ENCODE measurements at places on chromosomes 13 and 19.

- DNase-seq: peak; percentile 45
Measured at GRCh38 chr13:51457086-51457815, 4.4 kb upstream of the INTS6 start.

- DNase-seq: no peak
Measured at GRCh38 chr13:65913173-65913572, 1317.0 kb downstream of the PCDH9 start.

GRCh38 chr13:41842036-41842620 lies 118.8 kb downstream of the VWA8 start:
- no peak for DNase-seq

- no peak for DNase-seq
Measured at GRCh38 chr13:108037348-108037747, 178.0 kb downstream of the LIG4 start.

DNA sequence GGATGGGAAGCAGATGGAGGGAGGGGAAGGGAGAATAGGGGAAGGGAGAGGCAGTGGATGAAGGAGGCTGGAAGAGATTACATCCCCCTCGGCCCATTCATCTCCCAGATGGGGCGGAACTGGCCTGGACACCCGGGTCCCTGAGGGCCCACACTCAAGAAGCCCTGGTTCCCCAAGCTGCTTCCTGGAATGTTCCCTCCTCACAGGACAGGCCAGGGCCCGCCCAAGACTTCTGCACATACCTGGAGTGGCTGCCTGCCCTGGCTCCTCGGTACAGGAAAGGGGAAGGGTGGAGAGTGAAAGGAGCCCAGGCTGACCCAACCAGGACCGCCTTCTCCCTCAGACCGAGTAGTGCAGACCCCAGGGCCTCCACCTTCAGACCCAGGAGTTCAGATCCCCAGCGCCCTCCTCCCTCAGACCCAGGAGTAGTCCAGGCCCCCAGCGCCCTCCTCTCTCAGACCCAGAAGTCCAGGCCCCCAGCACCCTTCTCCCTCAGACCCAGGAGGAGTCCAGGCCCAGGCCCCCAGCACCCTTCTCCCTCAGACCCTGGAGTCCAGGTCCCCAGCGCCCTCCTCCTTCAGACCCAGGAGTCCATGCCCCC lies 489 bp downstream of the NTF4 start:
- no peak for DNase-seq

- DNase-seq: no peak
Measured at GRCh38 chr13:39567569-39567968, 35.4 kb downstream of the LHFPL6 start.

GRCh38 chr19:36421749-36422481 lies 3.5 kb upstream of the ZFP82 start:
- DNase-seq: no peak

DNA sequence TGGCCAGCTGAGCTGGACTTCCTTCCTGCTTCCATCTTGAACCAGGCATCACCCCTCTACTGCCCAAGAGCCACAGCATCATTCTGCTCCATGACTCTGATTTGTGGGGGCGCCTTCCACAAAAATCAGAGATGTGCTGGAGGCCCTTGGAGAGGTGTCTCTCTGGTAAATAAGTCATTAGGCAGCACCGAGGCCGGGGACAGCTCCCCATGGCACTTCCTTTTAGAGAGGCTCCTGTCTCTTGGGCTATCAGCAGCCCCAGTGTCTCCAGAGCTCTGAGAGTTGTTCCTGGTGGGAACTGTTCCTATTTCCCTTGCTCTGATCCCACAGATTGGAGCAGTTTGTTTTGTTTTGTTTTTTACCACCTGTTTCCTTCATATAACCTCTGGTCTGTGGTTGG lies 19.9 kb downstream of the NWD1 start:
- no peak for DNase-seq

GRCh38 chr19:8505680-8506401 lies 3.4 kb upstream of the PRAM1 start:
- DNase-seq: peak; percentile 29

DNA sequence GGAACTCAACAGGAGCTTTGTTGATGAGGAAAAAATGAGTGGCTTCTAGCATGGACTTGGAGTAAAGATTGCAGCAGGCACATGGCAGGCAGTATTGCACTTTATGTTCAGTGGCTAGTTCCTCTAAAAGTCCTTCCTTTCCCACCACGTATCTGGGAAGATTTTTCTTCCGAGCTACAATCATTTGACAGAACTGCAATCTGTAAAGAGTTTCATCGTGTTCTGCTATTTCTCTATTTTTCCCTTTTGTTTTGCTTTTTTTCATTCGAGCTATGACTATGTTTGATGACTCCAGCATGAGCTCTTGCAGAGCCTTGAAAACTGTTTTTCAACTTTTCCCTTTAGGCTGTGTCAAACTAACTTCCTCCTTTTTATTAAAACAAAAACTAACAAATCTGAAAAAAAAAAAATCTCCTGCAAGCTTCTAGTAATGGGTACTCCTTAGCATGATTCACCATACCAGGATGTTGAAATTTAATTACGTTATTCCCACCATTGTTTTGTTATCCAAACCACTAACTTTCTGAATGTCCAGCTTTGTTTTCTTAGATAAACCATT lies 12.3 kb downstream of the CLDN10 start:
- peak; percentile 95 for DNase-seq

- DNase-seq: no peak
Measured at GRCh38 chr13:108561149-108561548, 68.3 kb upstream of the MYO16 start.

DNA sequence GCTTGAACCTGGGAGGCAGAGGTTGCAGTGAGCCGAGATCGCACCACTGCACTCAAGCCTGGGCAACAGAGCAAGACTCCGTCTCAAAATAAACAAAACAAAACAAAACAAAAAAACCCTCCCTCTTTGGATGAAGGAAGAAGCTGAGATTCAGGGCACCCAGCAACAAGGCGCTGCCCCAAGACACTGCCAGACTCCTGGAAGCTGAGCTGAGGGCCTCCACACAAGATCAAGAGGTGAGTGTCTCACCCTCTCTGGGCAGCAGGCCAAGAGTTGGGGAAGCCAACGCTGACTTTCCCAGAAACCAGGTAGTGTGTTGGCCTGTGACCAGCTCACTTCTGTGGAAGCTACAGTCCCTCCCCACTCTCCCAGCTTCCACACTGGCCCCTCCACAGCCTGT lies 3.7 kb upstream of the TYROBP start:
- DNase-seq: no peak
